T follicular helper cell (primary cell): ENCODE measurements at places on chromosomes 4 and X.

DNA sequence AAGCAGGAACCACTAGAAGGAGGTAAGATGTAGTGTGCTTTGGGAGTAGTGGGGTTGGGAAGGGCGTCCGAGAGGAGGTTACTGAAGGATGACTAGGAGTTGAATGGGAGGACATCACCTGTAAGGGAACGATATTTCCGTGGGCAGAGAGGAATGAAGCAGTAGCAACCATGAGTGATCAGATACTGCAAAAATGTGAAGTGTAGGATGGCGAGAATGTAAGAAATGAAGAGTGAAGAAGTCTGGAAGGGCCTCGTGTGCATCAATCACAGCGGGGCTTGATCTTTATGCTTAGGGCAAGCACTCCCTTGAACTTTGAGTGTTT is 594 bp downstream of the MSMO1 start:
- DNase-seq, result no peak

DNA sequence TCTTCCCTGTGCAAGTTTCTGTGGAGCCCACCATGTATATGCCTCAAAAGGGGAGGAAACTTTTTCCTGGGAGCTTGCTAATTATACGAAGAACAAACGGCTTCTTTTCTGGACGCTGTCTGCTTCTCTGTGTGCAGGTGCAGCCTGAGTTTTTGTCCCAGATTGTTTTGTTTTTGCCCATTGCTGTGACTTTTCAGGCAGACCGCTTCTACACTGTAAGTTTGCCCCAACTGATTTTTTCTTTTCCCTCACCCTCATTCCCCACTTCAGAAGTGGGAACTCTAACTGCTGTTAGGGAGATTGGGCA is 51.9 kb downstream of the HMGB2 start:
- DNase-seq, result no peak

- DNase-seq, result no peak
Observed at GRCh38 chr4:86358257-86358656, 1.6 kb downstream of the MAPK10 start.

DNA sequence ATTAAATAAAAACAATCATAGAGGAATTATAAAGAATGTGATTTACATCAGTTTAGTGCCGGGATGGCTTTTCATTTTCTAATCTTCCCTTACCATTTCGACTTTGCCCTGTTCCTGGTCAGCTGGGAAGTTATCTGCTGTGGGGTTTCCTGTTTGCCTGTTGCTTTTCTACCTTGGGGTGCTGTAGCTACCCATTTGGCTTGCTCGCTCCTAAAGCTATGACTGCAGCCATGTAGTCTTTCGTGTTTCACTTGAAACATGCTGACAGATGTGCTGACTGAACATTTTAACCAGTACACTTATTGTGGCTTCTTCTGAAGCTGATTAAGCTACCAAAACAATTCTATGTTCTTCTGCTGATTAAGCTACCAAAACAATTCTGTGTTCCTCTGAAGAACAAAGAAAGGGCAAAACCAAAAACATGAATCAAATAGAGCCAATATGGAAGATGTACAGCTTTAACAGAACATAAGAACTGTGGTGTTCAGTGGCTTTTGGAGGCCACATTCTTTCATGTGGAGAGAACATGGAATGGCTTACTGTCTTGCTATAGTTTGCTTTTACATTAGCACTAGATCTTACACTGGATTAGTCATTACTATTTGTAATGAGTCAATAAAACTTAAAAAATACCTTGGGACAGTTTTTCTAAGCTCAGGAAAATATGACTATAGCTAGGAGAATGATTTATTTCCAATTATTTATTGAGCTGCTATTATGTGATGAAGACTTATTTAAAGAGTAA is 440.4 kb downstream of the SPRY1 start:
- no peak for DNase-seq

- DNase-seq, result no peak
Observed at GRCh38 chrX:26778320-26778888, 562.4 kb downstream of the MAGEB5 start.
